B cell (primary cell): ENCODE measurements at places on chromosomes 6 and 20. TPM values are rescaled to one million over a fixed set of nuclear protein-coding genes. Genes with fewer than 3 reads are reported as not detected.

The EEF1E1 gene
- 20.1 and 23.1 TPM in 2 replicates for total RNA-seq

The VIP gene
- total RNA-seq: not detected in 2 replicates

The CD40 gene
- 206 and 210 TPM in 2 replicates for total RNA-seq

The C2 gene
- 1.3 and 3.4 TPM in 2 replicates for total RNA-seq

The ZNF292 gene
- 84.1 and 86.5 TPM in 2 replicates for total RNA-seq

GRCh38 chr6:133806382-133807140 lies 82.4 kb upstream of the TCF21 start:
- DNase-seq: no peak

- DNase-seq: no peak
These were observed 6.3 kb upstream of the NAA20 start for GRCh38 chr20:20010639-20011500.

- DNase-seq: no peak
These were observed 93.0 kb upstream of the MAFB start for GRCh38 chr20:40782043-40782368.

- DNase-seq: no peak
These were observed 10.3 kb downstream of the RSPO4 start for GRCh38 chr20:991850-992249.

DNA sequence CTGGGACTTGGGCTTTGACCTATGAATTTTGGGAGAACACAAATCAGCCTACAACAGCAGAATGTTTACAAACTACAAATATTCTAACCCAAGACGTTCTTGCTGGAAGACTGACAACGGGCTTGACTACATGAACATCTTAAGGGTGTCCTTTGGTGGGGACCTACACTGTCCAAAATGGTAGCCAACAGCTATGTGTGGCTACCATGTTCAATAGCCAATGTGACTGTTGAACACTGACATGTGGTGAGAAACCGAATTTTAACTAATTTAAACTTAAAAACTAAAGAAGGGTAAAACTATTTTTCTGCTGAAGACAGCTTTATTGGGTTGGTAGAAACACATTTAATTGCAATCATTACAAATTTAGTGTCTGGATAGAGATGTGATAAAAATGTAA lies 30.1 kb downstream of the LINC00237 start:
- DNase-seq: no peak

DNA sequence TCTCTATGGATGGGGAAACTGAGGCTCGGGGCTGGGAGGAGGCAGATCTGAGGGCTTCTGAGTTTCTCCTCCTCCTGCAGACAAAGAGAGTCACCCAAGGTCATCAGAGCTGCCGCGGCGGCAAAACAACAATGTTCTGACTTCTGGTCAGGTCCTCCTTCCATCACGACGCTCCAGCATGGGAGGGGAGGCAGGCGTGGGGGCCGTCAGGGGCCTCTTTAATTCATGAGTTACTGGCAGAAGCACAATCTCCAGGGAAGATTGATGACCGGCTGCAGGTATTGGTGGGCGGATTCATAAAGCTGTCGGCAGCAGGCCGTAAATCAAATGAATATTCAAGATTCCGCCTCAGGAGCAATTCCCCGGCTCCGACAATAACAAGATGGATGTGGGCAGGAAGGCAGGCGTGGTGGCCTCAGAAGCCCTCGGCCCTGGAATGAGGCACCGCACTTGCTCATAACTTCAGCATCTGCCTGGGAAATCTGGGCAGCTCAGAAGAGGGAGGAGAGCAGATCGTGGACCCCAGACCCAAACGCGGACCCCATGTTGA lies 19.1 kb downstream of the PCK1 start:
- no peak for DNase-seq

DNA sequence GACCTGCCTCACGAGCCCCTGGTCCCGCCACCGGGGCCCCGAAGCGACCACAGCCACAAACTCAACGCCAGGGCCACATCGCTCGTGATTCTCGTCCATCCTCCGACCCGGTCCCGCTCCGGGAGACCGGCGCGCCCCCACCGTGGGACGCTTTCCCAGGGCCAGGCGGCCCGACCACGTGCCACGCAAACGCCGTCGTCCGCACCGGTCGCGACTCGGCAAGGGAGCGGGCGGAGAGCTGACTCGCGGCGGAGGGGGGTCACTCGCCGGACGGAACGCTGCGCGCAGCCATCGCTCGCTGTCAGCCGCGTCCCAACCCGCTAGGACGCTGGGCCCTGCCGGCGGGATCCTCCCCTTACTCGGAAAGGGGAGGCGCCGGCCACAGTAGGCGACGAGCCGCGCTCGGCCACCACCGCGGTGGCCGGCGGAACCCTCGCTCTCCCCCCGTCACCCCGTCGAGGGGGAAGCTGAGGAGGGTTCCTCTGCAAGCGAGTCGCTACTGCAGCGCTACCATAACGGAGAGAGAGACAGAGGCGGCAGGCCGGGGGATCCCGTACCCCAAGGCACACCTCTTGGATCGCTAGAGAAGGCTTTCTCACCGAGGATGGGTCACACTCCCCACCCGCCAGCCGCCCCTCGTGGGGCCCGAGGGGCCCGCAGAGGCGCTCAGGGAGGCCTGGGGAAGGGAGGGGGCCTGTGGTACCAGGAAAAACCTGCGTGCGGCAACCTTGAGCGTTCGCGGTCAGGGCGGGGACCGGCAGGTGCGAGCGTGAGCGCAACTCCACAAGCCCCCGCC lies 511.8 kb upstream of the ZNF337 start:
- no peak for DNase-seq

- DNase-seq: no peak
These were observed 568.7 kb upstream of the RNF217 start for GRCh38 chr6:124393536-124393935.

- no peak for DNase-seq
These were observed 287.0 kb upstream of the MARCKS start for GRCh38 chr6:113570161-113570560.

DNA sequence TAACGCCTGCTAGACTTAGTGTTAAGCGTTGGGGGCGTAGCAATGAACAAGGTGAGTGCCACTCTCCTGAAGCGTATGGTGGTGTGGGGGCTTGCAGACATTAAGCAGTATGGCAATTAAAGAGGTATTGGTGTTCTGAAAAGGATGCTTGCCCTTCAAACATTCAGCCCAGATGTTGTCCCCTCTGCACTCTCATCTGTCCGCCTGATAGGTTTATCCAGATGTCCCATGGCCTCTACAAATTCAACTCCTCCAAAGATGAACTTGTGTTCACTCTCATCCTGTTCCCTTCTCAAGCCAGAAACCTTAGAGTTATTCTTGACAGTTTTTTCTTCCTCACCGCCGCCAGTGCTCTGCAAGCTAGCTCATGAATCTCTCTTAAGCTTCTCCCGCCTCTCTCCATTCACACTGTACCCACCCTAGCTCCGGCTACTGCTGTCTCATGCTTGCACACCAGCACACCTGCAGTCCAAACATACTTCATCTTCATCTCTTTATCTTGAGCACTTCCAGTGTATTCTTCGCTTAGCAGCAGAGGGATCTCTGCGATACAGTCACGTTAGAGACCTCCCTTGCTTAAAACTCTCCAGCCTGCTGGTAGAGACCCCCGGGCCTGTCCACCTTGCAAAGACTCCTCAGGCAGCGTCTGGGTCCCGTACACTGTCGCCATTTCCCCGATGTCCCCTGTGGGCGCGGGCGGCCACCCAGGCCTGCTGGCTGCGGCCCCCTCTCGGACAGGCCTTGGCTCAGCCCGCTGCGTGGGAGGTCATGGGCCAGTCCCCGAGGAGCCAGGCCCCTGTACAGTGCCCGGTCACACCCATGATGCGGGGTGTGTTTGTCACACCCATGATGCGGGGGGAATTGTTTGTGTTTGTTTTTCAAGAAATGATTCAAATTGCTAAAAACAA lies 962 bp downstream of the DDX27 start:
- DNase-seq: no peak

- no peak for DNase-seq
These were observed 154.5 kb downstream of the QRSL1 start for GRCh38 chr6:106783640-106784566.

DNA sequence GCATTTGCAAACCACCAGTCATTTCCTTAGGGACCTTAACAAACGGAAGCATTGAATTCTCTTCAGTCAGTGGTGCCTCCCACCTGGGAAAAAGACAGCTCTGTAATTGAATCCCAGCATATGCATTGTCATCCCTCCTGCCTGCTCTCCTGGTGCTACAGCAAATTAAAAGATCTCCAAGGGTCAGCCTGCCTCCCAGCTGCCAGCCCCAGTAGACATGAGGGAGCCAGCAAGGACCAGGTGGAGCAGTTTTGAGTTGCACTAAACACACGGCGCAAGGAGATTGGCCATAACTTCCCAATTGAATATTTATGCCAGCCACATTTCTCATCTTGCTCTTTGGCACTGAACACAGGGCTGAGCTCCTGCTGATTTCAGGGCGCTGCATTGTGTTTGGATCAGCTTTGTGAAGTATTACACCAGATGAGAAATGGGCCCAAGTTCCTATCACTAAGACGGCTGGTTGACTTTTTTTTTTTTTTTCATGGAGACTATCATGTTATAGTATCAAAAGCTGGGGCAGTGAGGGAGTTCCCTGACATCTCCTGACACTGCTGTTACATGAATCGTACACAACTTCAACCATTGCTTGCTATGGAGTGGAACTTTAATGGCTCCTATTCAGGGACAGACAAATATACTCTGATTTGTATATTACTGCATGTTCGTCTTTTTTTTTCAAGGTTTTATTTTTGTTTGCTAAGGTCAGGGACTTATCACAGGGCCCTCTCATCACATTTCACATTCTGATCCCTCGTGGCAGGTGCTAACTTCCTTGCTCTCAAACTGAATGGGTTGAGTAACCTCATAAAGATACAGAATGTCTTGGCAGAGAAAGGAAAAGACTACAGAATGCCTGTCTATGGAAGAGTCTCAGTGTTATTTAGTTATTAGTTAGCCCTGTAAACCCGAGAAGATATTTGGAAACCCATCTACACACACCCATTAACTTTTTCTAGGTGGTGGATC lies 191.1 kb downstream of the EYA4 start:
- no peak for DNase-seq

DNA sequence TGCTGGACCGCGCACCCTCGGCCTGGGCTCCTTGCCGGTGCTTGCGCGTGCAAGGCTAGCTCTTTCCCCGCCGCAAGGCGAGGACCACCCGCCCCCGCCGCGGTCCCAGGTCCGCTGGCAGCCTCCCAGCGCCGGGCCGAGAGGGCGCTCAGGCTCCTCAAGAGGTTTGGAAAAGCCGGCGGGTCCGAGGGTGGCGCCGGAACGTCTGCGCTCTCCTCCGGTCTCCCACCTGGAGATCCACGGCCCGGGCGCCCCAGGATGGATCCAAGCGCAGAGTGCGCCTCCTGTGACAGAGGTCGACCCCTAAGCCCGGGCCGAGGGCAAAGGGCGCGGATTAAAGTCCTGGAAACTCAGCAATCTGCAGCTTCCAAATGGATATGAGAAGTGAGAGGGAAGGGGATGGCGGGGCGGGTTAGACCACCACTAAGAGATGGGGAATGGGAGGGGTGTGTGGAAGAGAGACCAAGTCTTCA lies 575 bp upstream of the MICAL1 start:
- no peak for DNase-seq

DNA sequence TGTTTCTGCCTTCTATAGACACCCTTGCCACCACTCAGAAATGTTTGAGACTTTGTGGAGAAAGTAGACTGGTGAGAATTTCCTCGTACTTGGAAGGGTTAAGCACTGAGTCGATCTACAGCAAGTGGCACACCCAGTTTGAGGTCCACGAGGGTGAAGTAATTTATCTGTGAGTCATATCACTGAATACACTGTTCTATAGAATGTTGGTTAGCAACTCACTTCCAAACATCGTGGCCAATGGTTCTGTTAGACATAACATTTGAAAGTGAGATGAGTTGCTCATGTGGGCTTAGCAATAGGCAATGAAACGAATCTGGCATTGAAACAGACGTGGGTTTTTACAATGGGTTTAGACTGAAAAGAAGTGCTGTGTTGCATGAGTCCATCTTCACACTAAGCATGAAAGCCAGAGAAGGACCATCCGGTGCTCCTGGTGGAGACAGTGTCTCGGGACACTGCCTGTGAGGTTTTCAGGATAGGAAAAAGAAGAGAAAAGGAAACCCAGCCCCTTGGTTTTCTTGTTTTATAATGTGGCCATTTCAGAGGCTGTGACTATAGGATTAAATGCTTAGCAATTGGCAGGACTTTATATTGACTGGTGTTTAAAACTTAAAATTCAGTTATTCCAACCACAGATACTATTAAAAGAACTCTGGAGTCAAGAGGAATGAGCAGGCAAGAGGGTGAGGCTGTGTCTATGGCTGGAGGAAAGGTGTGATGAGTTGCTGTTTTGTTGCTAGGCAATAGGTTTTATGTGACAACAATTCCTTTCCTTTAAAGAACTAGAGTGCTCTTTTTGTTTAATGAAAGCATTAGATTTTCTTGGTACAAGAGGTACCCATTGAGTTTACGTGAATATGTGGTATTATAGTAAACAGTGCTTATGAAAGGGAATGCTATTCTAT lies 31.0 kb upstream of the EZR start:
- DNase-seq: peak; percentile 74

- DNase-seq: peak; percentile 14
These were observed 18.1 kb downstream of the TUBB2B start for GRCh38 chr6:3209114-3210023.

DNA sequence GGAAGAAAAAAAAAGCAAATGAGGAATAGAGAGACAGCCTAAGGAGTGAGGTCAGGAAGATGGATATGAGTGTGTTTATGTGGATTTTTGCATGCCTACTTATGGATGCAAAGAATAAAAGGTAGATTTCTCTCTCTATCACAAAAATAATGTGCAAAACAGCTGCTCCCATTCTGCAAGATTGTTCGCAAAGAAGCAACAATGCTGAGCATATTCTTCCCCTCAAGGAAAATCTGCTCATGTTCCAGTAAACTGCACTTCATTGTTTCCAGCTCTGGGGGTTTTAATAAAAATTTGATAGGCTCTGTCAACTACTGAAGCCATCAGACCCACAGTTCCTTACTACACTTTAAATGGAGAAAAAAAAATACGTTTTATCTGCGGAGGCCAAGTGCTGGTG lies 177.3 kb downstream of the COL9A1 start:
- no peak for DNase-seq

DNA sequence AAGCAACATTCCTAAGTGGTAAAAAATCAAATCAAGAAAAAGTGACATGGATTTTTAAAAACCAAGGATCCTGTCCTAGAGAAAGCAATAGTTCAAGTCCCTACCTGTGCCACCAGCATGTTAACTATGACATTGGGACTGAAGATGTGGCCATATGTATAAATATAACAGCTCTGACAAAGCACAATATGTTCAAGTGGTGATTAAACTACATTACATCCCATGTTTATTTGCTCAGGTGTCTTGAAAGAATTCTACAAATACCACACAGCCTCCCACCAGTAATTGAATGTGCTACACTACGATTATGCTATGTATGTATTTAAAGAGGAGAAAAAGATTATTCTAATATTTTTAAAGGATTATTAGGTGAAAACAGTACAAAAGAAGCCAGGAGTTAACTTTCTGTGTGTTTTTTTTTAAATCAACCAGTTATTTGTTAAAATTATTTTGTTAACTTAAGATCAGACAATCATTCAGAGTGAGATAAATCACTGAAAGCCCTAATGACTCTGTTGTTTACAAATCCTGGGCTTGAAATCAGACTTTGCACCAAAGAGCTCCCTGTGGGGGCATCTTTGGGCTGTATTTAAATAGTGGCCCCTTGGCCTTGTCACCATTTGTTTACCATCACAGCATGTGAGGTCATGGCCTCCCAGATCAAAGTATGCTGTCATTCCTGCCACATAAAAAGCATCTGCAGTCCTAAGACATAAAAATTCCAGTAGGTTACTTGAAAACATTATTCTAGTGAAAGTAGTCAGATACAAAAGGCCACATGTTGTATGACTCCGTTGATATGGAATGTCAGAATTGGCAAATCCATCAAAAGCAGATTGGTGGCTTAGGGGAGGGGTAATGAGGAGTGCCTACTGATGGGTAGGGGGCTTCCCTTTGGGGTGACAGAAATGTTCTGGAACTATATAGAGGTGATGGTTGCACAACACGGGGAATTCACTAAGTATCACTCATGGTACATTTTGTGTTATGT lies 17.1 kb downstream of the TTLL2 start:
- DNase-seq: no peak
